ENCODE measurements at places on chromosomes 4 and X.

GRCh38 chr4:137705171-137705783 is 173.0 kb upstream of the PCDH18 start:
- peak; percentile 67 for DNase-seq

- no peak for DNase-seq
Observed at GRCh38 chr4:171430495-171430894, 382.7 kb upstream of the GALNTL6 start.

DNA sequence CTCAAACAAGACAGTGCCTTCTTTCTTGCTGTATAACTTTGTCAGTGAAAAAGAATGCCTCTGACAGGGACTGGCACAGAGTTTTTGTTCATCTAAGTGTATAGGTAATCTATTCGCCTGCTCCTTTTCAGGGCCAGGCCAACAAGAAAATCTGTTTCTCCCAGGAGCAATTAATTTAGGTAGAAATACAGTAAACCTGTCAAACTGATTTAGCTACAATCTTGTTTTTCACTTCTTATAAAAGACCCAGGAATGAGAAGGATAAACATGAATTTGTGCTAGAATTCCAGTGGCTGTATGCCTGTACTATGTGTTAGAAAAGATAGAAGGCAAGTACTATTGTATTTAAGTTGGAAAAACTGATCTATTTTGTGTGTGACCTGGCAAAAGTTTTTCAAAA is 6.1 kb downstream of the TMA16 start:
- DNase-seq, result no peak

GRCh38 chrX:11431786-11432185 is 138.6 kb downstream of the AMELX start:
- peak; percentile 83 for DNase-seq

GRCh38 chr4:143431526-143432257 is 81.8 kb upstream of the SMARCA5 start:
- no peak for DNase-seq

GRCh38 chr4:81913427-81913879 is 441.7 kb upstream of the RASGEF1B start:
- peak; percentile 72 for DNase-seq

DNA sequence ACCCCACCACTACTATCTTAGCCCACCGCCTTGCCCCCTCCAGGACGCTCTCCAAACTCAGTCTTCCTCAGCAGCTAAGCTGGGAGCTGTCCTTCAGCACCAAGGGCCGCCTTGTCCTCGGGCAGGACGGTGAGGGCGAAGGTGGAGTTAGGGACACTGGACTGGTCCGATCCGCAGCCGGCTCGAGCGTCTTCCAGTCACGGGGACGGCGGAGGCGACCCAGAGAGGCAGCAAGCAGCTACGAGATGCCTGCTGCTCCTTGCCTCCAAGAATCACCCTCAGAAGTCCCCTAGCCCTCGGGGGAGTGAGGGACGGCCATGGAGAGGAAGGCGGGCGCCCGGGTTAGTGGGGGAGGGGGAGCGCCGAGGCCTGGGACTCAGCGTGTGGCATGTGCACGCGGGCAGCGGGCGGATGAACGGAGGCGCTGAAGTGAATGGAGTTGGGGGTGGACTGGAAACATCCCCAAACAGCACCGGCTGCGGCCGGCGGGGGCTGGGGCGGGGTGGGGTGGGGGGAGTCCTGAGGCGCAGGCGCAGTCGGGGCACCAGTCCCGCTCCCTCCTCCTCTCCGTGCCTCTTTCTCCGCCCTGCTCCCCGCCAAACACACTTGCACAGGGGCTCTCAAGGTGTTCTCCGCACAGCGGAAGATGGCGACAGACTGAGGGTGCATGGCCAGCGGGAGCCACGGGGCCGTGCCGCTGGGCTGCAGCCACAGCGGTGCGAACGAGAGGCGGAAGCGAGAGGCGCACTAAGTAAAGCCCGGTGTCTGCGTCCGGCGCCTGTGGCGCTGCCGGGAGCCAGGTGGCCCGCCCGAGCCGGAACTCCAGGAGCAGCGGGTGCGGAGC is at the start of gene NALF2:
Gene NALF2 (plus strand): TSS at position 545 of the 844 bp plus-strand sequence. CDS start 957 bp downstream, outside the sequence.
- DNase-seq, result peak; percentile 5

DNA sequence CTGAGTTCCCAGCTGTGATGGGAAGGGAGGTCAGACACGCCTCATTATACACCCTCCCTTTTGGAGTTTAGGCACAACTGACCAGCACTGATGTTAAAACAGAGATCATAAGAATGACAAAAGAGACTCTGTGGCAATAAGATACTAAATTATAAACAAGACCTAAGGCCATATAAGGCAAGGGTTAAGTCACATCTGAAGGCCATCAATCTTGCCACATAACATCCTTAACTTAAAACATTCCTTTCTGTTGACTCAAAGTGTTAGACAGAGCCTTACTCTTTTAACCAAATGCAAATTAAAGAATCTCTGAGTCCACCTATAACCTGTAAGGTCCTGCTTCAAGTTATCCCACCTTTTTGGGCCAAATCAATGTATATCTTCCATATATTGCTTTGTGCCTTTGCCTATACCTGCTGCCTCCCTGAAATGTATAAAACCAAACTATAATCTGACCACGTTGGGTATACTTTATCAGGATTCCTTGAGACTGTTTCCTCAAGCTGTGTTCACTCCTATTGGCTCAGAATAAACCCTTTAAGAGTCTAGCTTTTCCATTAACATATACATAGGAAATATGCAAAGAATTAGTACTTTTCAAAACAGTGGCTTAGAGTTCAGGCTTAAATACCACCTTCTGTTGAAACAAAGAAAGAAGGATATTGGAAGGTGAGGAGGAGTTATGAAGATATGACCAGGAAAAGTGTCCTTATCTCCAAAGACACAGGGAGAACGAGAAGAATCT is 214.4 kb upstream of the PPP1R2C start:
- no peak for DNase-seq

DNA sequence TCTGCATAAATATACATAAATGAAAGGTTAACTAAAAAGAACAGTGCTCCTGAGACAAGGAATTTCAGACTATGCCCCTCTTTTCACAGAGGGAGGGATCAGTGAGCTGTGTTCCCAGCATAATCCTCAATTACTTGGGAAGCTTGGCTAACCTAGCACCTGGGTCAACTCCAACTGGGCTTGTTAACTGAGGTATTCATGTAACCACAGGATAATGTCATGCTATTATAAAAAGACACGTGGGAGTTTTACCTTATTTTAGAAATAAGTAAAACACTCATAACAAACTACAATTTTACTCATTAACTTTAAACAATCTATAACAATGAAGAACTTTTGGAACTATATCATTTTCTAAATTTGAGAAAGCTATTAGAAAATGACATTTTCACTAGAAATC is 48.6 kb downstream of the RPGR start:
- no peak for DNase-seq

DNA sequence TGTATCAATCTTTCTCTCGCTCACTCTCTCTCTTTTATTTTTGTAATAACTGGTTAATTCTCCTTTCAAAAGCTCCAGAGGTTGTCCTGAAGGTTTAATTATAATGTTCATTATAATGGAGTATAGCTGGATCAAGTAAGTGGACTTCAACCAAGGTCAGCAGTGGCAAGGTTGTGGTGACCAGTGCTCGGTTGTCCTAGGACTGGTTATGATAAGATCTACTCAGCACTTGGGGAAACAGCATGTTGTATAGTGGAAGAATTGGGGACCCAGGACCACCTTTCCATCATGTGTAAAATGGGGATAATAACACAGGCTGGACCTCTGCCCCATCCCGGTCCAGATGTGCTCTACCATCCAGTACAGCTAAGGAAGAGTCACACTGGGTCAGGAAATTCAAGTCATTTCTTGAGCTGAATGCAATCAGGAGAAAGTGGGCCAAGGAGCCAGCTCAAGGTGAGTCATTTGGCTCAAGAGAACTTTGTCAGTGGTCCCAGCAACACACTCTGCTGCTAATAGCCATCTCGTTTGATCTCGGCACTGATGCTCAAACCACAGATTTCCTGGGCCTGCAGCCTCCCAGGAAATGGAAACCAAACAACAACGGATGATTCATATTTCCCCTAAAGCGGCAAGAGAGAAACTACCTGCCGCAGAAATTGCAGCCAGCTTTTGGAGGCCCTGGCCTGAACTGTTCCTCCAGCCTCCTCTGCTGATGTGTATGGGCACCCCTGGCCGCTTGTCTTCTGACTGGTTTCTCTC is 123.6 kb upstream of the RBPJ start:
- peak; percentile 58 for DNase-seq

DNA sequence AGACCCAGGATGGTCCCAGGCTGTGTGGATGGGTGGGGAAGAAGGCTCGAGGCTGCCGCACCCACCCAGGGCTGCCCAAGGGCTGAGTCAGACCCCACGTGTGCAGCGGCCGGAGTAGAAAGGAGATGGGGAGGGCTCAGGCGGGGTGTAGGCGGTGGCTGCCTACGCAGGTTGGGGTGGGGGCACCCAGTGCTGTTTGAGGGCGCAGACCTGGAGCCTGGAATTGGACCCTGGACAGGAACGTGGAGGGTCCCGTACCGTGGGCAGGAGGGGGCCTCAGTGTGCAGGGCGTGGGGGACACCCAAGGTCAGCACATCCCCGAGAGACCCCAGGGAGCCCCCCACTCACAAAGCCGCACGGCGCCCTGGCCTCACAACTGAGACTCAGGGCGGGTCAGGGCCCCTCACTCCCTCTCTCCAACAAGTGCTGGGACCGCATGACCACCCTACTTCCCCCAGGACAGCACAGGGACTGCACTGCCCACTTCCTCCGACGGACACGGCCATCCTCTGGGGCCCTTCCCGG is 79.9 kb downstream of the FAM53A start:
- no peak for DNase-seq

- no peak for DNase-seq
Observed at GRCh38 chrX:111372086-111372485, 39.9 kb downstream of the DCX start.
